ENCODE measurements at places on chromosomes 1 and 21. TPM values are rescaled to one million over a fixed set of nuclear protein-coding genes. Genes with fewer than 3 reads are reported as not detected.

DNA sequence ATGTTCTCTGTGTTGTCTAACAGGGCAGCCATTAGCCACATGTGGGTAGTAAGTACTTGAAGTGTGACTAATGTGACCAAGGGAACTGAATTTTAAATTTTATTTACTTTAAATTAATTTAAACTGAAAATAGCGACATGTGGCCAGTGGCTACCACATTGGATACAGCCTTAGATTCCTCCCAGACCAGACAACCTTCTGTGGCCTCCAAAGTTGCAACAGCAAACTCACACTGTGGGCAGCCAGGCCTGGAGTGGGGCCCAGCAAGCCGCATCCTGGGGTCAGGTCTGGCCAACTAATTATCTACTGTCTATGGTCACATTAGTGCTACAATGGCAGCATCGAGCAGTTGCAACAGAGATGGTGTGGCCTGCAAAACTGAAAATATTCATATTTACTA is 11.7 kb downstream of the EIF2D start:
- no peak for DNase-seq

DNA sequence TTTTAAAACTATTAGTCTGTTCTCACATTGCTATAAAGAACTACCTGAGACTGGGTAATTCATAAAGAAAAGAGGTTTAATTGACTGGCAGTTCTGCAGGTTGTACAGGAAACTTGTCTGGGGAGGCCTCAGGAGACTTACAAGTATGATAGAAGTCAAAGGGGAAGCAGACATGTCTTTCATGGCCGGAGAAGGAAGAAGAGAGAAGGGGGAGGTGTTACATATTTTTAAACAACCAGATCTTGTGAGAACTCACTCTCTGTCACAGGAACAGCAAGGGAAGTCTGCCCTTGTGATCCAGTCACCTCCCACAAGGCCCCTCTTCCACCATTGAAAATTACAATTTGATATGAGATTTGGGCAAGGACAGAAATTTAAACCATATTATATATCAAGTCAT is 55.9 kb downstream of the CLIC4 start:
- no peak for DNase-seq

Gene GBP6
- total RNA-seq: not detected

Gene HRNR
- total RNA-seq: not detected

- no peak for DNase-seq
Measured at GRCh38 chr1:174068000-174068399, 45.8 kb upstream of the RC3H1 start.
